Fibroblast of the conjunctiva (primary cell): ENCODE measurements at places on chromosomes 13 and 19.

DNA sequence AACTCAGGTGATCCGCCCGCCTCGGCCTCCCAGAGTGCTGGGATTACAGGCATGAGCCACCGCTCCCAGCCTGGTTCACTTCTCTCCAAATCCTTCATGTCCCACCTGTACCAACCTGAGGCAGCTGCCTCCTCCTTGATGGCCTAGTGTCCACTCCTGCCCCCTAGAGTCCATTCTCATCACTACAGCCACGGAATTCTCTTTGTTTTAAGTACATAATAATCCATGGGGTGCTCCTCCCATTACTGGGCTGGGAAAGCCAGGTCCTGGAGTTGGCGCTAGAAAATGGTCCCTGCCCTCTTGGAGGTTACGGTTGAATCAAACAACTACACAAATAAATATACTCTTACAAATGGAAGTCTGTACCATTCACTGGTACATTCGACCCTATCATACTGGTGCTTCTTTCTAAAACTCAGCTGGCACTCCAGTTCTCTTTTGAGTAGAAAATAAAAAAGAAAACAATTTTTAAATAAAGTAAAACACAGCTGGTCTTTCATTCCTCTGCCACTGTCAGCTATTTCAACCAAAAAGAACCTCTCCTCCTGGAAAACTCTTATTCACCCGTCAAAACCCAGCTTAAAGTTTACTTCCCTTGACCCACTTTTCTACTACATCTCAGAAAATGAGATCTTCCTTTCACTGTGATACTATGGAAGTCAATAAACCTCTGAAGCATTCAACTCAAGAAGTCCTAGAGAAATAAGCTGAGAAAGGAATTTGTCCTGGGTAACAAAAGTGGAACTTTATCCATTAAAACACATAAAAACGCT is 22.4 kb upstream of the ARHGEF18 start:
- DNase-seq = no peak

DNA sequence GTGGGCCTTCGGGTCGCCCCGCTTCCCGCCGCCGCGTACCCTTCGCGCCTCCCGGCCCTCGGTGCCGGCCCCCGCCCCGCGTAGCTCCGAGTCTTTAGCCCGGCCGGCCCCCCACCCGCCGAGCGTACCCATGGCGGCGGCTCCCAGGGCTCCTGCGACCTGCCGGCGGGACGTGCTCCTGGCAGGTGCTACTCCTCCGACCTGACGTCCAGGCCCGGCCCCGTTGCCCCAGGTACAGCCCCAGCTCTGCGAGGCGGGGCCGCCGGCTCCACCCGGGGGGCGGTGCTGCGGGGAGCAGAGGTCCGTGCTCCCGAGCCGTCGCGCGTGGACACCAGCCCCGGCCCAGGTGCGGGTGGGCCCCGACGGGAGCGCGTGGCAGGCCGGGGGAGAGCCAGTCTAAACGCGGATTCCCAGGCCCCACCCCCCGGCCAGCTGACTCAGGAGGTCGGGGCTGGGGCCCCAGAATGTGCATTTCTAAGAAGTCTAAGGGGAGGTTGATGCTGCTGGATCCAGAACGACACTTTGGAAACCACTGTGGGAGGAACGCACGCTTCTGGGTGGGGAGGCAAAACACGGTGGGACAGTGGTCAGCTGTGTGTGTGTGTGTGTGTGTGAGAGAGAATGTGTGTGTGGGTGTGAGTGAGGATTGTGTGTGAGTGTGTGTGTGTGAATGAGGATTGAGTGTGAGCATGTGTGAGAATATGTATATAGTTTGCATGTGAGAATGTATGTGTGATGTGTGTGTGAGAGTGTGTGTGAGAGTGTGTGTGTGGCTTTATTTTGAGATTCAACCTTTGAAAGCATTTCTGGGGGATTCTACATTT is at the start of gene SLC15A1:
SLC15A1 (minus strand) TSS at position 206 of the 824 bp plus-strand sequence; CDS start at position 132, 74 bp downstream.
- no peak for DNase-seq

GRCh38 chr13:23709536-23709935 is 139.3 kb downstream of the TNFRSF19 start:
- no peak for DNase-seq

DNA sequence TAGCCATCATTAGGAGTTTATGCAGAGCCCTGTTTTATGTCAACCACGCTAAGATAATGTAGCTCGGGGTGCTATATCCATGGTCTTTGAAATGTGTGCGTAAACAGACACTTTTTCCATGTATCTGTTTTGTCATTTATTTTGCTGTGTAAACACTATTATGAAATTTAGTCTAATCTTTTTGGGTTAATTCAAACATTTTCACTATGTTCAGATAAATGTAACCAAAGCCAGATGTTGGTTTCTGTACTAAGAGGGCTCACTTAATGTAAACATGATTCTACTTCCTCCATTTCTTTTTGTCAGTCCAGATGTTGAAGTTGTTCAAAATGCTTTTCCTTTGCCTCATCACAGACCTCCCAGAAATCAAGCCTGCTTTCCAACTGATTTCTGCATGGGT is 499.5 kb upstream of the GPC6 start:
- DNase-seq = peak; percentile 21

- no peak for DNase-seq
These were observed 441.5 kb upstream of the PCDH20 start for GRCh38 chr13:61857198-61857597.

- DNase-seq = no peak
These were observed 35.6 kb downstream of the ATP11A start for GRCh38 chr13:112725346-112726015.

DNA sequence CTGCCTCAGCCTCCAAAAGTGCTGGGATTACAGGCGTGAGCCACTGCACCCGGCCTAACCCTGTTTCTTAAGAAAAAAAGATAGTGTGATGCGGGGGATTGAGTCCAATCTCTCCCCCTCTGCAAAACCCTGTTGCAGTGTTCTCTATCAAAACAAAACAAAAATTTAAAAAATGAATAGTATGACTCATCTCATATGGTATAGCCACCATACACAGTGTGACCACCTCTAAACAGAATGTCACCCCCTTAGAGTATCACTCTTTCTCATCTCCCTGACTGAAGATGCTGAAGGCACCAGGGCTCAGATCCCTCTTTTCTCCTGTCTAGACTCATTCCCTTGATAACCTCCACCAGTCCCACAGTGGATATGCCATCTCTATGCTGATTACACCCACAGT is 6.8 kb upstream of the ERF start:
- no peak for DNase-seq

DNA sequence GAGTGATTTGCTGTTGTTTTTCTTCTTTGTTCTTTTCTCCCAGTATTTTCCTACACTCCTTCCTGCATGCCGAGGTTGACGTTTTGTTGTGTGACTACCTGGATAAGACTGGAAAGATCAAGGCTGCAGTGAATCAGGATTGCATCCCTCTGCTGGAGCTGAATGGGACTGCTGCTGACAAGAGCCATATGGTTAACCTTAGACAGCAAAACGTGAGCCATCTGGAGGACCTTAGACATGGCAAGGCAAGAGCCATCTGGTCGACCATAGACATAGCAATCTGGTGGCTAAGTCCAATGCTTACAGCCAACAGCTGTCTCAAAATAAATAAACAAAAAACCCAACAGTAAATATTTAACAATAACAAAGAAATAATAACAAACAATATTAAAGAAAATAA is 42.6 kb upstream of the ZNF91 start:
- DNase-seq = no peak

DNA sequence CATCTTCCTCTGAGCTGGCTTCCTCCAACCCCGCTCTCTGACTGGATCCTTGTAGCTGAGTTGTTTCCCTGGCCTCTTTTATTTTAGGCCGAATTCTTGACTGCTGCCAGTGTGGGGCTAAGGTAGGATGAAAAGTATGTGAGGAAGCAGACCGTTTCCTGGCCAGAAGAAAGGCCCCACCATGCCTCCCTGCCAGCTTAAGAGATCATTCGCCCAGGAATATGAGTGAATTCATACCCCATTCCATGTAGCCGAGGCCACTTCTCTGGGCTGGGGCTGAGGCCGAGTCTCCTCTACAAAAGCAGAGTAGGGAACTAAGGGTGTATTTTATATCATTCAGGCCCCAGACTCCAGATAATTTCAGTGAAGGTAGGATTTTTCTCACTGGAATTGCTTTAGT is 32.3 kb downstream of the NFIX start:
- DNase-seq = no peak

GRCh38 chr13:93554514-93554913 is 327.9 kb downstream of the GPC6 start:
- DNase-seq = no peak

DNA sequence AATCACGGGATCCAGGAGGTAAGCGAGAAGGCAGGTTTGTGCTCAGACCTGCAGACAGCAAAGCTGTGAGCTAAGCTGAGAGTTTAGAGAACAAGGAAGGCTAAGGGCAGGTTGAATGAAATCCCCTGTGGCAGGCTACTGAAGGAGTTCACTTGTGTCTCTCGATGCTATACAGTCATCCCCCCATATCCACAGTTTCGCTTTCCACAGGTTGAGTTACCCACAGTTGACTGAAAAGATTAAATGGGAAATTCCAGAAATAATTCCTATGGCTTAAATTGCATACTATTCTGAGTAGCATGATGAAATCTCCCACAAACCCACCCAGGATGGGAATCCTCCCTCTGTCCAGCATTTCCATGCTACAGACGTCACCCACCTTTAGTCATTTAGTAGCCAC is 49.6 kb downstream of the ABCC4 start:
- no peak for DNase-seq

GRCh38 chr19:1269065-1269477 is at the start of gene CIRBP:
Gene CIRBP, plus strand, starts transcription at chr19:1269332. Its CDS starts 1,602 bp downstream, at chr19:1270934.
- DNase-seq = peak; percentile 99

GRCh38 chr19:8343483-8343844 is 402 bp upstream of the KANK3 start:
- DNase-seq = no peak

DNA sequence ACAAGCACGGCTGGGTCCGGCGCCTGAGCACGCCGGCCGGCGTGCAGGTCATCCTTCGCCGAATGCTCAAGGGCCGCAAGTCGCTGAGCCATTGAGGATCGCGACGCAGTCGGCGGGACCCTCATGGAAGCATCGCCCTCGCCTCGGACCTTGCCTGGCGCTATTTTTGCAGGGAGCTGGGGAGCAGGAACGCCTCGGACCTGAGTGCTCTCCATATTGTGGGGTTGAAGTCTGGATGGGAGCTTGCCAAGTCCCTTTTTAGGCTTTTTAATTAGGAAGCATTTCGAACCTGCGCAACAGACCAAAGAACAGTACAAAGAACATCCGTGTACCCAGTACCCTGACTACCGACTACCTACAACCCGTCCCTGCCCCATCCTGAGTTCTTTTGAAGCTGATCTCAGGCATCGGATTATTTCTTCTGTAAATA is 628 bp downstream of the MRPL34 start:
- no peak for DNase-seq

DNA sequence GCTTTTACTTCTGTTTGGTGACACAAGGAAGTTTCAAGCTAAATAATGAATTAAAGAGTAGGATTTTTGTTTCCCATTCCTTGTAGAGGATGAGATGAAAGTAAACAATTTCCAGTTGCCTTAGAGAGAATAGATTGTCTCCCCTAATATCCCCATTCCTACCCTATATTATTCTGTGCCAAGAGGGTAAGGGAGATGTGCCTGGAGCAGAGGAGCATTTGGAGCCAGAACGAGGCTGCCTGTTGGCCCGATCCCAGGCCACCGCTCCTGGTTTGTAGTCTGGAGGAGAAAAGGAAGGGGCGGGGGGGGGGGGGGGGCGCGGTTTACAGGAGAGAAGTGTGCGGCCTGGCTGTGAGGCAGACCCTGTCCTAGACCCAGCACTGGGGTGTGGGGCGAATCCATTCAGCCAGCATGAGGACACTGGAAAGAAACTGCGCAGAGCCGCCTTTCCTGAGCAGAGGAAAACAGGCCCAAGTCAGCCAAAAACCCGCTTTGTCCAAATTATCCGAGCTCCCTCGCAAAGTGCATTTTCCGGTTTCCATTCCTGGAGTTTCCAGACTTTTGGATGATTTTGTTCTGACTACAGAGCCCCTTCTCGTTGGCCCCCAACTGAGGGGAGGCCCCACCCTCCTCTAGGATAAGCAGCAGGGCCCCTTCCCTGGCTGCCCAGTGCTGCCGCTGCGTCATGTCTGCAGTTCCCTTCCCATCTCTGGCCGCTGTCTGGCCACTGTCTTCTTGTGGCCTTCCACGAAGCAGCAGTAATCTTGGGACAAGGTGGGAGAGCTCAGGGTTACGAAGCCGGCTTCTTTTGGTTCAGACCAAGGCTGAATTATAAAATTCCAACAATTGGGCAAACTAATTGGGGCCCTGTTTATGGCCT is 23.0 kb downstream of the NFIX start:
- DNase-seq = no peak

DNA sequence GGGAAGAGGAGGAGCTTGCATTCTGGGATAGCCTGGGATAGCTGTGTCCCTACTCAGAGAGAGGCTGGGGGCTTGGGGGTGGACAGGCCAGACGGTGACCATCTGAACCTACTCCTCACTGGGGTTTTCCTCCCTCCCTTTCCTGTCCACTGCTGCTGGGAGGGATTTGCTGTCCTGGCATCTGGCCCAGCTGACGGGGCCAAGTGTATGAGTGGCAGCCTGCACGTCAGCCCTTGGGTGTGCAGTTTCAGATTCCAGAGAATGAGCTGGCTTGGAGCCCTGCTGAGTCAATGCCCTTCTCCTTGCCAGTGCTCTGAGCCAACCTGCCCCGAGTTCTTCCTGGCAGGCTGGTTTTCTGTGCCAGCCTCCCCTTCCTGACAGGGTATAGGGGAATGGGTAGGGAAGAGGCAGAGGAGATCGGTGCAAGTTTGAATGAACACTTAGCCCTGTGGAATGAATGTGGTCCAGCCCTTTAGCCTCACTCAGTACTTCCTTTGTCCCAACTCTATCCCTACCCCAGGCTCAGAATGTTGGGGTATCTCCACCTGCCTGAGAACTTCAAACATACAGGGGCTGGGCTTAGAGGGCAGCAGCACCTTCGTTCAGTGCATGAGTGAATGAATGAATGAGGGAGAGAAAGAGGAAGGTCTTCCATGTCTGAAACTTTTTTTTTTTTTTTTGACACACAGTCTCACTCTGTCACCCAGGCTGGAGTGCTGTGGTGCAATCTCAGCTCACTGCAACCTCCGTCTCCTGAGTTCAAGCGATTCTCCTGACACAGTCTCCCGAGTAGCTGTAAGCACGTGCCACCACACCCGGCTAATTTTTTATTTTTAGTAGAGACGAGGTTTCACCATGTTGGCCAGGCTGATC is 1.8 kb upstream of the ANGPTL4 start:
- peak; percentile 97 for DNase-seq

DNA sequence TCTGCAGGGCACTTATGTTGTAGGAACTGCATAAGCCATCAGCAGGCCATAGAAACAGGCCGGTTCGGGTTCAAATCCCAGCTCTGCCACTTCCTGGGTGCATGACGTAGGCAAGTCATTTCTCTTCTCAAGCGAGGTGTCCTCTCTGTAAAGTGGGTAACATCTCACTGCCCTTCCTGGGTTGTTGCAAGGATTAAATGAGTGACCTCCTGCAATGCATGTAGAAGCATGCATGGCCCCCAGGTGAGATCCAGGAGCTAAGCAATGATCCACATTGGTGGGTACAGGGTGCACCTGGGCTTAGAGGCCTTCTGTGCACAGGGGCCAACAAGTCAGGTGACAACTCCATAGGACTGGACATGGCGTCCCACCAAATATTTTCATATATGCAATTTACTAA is 13.8 kb downstream of the PHLDB3 start:
- DNase-seq = no peak

GRCh38 chr19:52494518-52494917 is 33.0 kb upstream of the ZNF808 start:
- no peak for DNase-seq
